ENCODE measurements at places on chromosomes 2 and 18.

DNA sequence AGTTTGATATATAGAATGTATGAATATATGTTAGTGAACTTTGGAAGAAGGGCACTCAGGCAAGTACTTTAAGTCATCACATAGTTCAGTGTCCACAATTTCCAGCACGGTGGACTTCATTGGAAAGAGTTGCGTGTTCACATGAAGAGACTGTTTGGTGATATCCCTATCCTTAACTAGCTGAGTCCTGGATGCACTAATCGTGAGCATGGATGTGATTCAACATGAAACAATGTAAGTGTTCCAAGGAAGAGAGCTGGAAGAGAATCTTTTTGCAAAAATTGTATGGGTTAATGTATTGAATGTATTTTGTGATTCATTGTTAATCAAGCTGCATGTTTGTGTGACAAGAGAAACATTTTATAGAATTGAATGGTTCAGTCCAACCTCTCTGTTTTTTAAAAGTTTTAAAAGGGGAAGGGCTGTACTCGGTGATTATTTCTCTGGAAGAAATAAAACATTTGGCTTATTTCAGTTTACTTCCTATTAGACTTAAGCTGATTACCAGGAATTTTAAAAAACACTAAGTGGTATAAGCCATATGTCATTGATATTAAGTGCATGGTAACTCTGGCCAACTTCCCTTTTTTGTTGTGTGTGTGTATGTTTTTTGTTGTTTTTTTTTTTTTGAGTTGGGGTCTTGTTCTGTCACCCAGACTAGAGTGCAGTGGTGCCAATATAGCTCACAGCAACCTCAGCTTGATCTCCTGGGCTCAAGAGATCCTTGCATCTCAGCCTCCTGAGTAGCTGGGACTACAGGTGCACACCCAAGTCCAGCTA, 8.6 kb downstream of the XRCC5 start:
- no peak for DNase-seq

DNA sequence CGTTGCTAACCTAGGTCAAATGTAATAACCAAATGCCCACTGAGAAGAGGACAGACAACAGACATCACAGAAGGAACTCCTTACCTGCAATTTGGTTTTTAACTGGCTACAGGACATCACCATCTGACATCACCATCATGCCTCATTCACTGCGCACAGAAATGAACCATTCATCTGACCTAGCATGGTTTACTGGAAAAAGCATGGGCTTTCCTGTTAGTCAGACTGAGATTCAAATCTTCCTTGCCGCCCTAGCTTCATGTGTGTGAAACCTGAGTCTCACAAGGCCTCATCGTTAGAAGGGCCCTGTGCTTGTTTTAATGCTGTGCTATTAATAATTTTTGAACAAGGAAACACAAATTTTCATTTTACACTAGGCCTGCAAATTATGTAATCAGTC, 1.1 kb upstream of the HIBCH start:
- DNase-seq, result no peak

- DNase-seq, result no peak
Measured at GRCh38 chr2:130799295-130799694, 37.4 kb upstream of the ARHGEF4 start.

- peak; percentile 28 for DNase-seq
Measured at GRCh38 chr2:54570925-54571694, 115.0 kb downstream of the SPTBN1 start.

- DNase-seq, result no peak
Measured at GRCh38 chr2:116754381-116755101, 1060.0 kb upstream of the DDX18 start.

DNA sequence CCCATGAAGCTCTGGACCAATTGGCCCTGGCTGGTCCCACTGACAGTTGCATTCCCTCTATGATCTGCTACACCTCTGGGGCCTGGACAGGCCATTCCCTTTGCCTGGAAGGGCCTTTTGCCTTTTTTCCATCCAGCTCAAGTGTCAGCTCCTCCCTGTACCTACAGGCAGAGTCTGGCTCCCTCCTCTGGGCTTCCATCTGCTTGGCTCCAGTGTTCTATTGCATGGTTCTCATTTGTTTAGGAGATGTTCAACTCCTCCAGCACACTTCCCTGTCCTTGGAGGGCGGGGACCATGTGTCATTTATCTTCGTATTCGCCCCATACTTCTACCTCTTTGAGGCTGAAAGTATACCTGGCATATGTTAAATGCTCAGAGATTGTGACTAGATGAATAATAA, 61.1 kb downstream of the PRKCE start:
- DNase-seq, result no peak

- no peak for DNase-seq
Measured at GRCh38 chr2:102037681-102038080, 45.9 kb downstream of the IL1R2 start.

DNA sequence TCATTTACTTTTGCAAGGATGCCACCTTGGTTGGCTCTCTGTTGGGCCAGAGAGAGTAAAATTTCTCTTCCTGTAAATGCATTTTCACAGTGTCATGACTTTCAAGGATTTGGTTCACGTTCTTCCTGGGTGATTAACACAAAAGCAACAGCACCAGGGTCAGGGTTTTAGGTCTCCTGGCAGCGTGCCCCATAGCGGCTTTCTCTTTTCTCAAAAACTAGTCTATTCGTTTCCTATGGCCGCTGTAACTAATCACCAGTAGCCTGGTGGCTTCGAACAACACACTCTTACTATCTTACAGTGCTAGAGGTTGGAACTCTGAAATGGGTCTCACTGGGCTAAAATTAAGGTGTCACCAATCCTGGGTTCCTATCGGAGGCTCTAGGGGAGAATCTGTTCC, 56.3 kb upstream of the ACMSD start:
- no peak for DNase-seq

DNA sequence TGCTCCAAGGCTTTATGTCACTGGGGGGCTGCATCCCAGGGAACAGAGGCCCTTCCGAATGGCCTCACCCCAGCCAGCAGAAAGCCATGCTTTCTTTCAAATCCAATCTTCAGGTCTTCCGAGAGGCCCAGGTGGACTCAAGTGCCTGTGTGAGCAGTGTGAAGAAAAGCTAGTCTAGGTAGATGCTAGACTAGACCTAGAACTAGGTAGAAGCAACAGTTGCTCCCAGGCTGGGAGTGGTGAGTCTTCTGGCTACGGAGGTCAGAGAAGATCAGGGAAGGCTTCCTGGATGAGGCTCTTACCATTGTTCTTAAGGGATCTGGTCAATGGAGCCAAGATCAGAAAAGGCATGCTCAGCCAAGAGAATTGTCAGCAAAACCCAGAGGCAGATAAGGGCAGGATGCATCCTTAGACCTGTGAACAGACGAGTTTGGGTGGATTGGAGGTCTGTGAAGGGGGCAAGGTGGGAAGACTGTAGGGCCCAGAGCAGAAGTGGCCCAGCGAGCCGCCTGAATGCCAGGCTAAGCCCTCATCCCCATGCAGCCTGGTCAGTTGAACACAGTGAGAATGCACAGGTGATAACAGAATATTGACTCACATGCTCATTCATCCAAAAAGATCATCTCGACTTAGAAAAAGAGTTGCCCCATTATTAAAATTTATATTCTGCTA, 110.8 kb downstream of the SMAD7 start:
- no peak for DNase-seq

- DNase-seq, result no peak
Measured at GRCh38 chr2:134268265-134268664, 14.4 kb downstream of the MGAT5 start.

- DNase-seq, result no peak
Measured at GRCh38 chr18:11533942-11534496, 75.4 kb upstream of the SLC35G4 start.
